ENCODE measurements at places on chromosomes 16 and 17. TPM values are rescaled to one million over a fixed set of nuclear protein-coding genes. Genes with fewer than 3 reads are reported as not detected.

The HOXB6 gene
- total RNA-seq: 6.7 TPM

The DHRS7C gene
- not detected for total RNA-seq

GRCh38 chr16:86734543-86735460, 156.5 kb downstream of the FOXL1 start:
- DNase-seq: peak; percentile 41

DNA sequence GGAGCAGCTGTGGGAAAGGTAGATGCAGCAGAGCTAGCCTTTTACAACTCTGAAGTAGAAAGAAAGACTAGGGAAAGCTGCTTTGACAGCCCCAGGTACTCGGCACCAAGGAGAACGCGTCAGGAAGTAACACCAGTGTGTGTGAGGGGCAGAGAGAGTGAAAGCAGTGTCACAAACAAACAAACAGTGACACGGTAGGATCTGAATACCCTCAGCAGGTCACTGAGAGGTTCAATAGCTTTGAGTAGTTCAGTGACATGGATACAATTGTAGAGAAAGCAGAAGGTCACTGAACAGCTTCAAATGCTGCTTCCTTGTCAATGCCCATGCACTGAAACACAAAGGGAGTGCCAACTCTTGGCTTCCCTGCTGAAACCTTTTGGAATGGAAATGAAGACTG, 150.3 kb upstream of the C17orf78 start:
- no peak for DNase-seq

DNA sequence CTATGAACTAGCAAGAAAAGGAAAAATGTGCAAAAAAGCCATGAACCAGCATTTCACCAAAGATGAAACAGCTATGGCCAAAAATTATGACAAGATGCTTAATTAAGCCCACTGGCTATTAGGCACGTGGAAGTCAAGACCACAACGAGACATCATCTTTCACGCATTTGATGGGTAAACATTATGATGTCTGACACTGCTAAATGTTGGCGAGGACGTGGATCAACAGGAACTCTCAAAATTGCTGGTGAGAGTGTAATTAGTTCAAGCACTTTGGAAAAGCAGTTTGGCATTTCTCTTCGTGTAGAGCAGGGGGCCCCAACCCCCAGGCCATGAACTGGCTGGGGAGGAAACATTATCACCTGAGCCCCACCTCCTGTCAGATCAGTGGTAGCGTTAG, 39.6 kb upstream of the ADGRG1 start:
- DNase-seq: no peak

DNA sequence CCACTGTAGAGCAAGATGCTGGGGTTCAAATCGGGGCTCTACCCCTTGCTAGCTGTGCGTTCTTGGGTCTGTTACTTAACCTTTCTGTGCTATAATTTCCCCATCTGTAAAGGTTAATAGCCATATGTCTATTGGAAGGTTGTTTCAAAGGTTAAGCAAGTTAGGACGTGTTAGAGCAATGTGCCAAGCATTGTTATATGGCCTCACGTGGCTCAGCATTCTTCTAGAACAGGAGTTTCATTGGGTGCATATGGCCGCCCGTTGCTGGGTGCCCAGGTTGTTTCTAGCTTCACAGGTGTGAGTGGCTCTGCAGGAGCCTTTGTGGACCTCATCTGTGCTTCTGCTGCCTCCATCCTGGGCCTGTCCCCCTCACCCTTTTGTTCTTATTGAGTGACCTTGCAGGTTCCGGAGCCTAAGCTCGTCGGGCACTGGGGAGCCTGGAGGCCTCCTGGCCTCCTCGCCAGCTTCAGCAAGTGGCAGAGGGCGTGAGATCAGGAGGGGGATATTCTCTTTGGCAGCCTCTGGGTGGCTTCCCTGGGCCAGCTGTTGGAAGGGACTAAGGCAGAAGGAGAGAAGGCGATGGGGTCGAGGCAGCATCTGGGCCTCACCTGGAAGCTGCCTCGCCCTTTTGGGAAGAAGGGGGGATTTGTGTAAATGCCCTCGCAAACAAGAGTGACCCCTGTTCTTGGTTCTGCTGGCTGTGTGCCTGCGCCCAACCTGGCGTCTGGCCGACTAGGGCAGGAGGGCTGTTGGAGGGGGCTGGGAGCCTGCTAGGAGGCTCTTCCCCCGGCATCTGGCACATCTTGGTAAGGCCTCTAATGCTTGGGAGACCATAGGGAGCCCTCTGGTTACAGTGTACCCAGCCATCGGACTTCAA, 80.2 kb upstream of the CIBAR2 start:
- no peak for DNase-seq

The NXPH3 gene
- 34.8 TPM for total RNA-seq

DNA sequence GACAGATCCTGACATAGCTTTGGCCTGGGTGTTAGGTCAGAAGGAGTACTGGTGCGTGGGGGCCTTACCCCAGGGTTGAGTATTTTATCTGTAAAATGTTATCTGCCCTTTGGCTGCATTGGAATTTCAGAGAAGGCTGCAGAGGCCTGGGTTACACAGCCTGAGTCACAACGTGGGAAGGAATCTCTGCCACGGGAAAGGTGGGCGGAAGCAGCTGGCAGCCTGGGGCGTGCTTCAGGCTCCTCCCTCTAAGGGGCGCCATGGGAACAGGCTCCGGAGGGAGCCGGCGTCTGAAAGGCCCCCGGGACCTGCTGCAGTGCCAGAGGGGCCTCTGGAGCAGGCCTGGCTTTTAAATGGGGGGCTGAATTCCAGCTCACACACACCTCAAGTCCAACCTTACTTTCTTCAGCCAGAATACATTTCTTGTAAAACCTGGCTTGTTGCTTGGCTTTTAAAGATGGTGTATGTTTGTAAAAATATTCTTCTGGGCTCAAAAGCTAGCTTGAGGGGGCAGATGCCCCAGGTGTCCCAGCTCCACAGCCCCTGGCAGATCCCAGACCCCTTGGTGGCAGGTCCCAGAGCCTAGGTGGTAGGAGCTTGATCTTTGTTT, 142.2 kb downstream of the RAB11FIP4 start:
- no peak for DNase-seq

The TAT gene
- total RNA-seq: 0.09 TPM

GRCh38 chr17:53633856-53634255, 188.9 kb upstream of the KIF2B start:
- DNase-seq: no peak

The PYY gene
- not detected for total RNA-seq

DNA sequence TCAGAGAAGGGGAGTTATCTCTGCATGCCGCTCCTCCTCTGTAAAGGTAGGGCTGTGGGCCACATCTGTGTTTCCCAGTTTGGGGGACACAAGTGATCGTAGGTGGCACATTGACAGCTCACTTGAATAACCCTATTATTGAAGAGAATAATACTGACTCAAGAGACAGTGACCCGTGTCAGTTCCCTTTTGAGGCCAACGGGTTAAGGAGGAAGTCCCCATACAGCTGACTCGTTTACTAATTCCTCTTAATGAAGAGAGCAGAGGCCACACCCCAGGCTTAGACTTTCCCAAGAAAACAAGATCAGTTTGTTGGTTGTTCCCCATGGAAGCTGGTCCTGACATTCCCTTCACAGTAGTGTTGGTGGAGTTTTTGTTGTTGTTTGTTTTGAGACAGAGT, 33.0 kb downstream of the IL4R start:
- DNase-seq: no peak

GRCh38 chr17:82029990-82030469, 1.4 kb upstream of the RAC3 start:
- DNase-seq: no peak

DNA sequence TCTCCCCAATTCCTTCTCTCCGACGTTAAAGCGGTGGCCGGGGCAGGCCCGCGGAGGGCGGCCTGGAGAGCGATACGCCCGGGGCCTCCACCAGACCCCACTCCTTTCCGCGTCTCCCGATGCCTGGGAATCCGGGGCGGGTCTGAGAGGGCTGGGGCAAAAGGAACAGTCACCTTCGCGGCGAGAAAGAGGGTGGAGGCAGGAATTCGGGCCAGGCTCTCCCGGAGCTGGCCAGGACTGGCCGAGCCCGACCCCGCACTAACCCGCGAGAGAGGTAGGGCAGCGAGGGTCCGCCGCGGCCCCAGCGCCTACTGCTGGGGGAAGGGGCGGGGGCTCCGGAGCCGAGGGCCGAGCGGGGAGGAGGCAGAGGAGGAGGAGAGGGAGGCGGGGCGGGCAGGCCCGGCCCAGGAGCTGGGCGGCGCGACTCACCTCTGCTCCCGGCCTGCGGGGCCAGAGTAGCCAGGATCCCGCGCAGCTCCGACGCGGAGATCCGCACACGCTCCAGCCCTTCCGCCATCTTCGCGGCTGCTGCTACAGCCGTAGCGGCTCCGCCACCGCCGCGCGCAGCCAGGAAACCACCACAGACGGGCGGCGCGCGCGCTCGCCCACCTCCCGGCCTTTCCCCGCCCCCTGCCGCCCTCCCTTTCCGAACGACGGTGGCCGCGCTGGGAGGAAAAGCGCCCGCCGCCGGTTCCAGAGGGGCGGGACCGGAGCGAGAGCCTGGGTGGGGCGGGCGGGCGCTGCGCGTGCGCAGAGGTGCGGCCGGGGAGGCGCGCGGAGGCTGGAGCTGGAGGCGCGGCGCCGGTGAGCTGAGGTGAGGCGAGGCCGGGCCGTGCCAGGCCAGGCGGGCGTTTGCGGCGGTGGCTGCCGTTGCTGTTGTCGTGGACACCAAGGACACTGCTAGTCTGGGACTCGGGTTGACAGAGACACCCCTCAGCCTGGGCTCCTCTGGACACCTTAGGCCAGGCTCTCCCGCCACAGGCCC, at the start of the genes SMG6 and SRR:
Gene SMG6, minus strand, starts transcription at position 582 of the 985 bp plus-strand sequence. Its CDS starts 65 bp downstream, at position 517.
Gene SRR, plus strand, starts transcription at position 747 of the 985 bp plus-strand sequence. CDS start 11,611 bp downstream, outside the sequence.
- peak; percentile 98 for DNase-seq

DNA sequence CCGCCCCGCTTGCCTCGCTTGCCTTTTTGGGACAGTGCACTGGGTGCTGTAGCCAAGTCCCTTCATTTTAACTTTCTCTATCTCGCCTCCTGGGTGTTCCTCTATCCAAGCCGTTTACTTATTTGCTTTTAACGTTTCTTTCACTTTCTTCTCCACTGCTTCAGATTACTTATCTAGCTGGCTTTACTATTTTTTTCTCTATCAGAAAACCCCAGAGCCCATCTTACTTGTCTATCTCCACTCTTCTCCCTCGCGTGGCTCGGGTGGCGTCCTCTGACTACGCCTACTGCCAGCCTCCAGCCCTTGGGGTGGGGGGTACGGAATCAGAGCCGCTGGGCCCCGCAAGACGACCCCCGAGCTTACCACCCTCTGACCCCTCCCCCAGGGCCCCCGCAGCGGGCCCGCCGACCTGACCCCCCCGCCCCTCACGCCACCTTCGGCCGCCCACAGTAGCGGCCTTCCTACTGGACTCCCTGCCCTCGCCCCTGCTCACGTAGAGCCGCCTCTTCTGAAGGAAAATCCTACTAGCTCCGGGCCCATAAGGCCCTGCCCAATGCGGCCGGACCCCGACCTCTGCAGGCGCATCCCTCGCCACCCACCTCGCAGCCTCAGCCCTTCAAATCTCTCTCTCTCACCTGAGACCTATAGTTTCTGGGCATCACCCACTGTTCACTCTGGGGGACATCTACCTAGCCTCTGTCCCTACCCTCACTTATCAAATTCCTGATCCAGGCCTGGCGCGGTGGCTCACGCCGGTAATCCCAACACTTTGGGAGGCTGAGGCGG, 1.0 kb upstream of the SLC12A4 start:
- DNase-seq: no peak

DNA sequence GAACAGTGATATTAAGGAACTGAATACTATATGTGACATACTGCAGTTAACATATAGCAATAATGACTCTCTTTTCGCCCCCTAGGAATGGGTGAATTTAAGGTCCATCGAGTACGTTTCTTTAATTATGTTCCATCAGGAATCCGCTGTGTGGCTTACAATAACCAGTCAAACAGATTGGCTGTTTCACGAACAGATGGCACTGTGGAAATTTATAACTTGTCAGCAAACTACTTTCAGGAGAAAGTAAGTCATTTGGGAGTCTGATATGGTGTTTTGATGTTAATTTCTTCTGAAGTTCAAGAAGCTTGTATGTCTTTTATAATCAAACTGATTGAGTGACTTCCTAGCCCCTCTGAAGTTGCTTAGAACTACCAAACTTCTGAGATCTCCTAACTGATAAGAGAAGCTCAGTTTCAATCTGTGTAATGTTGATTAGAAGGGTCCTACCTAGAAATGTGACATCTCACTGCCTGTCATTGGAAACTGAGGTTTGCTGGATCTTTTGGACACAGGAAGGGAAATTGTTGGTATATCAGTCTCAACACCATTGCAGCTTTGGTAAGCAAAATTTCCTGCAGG, 1.0 kb downstream of the UTP4 start:
- DNase-seq: no peak

GRCh38 chr17:58535431-58535830, 21.0 kb upstream of the MTMR4 start:
- DNase-seq: no peak

The JPH3 gene
- total RNA-seq: 1.4 TPM

The MYCBPAP gene
- 0.69 TPM for total RNA-seq

- DNase-seq: peak; percentile 48
Measured at GRCh38 chr16:88379694-88380040, 3.1 kb upstream of the ZNF469 start.

GRCh38 chr16:56347670-56348069, 77.7 kb downstream of the AMFR start:
- peak; percentile 67 for DNase-seq

GRCh38 chr16:64654178-64654577, 467.7 kb downstream of the CDH11 start:
- DNase-seq: no peak

- DNase-seq: no peak
Measured at GRCh38 chr16:87457061-87457611, 35.7 kb downstream of the ZCCHC14 start.

- DNase-seq: no peak
Measured at GRCh38 chr17:64172510-64172909, 42.6 kb upstream of the ERN1 start.

The TM4SF5 gene
- total RNA-seq: not detected

The PRR35 gene
- total RNA-seq: not detected

DNA sequence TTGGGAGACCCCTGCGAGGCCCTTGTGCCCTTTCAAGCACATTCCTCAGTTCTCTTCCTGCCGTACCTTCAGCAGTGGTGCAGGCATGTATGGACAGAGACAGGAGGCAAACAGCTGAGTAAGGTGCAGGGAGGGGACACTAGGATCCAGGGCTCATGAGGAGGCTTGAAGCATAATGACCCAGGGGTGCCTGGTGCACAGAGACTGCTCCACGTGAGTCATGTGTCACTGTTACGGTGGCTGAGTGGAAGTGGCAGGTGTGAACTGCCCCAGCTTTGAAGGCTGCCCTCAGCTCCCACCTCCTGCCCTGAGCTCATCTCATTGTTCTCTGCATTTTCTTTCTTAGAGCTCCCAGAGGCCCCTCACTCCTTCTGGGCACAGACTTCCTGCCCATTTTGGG, 124.8 kb downstream of the NTN1 start:
- DNase-seq: no peak

The MRC2 gene
- total RNA-seq: 60.3 TPM

DNA sequence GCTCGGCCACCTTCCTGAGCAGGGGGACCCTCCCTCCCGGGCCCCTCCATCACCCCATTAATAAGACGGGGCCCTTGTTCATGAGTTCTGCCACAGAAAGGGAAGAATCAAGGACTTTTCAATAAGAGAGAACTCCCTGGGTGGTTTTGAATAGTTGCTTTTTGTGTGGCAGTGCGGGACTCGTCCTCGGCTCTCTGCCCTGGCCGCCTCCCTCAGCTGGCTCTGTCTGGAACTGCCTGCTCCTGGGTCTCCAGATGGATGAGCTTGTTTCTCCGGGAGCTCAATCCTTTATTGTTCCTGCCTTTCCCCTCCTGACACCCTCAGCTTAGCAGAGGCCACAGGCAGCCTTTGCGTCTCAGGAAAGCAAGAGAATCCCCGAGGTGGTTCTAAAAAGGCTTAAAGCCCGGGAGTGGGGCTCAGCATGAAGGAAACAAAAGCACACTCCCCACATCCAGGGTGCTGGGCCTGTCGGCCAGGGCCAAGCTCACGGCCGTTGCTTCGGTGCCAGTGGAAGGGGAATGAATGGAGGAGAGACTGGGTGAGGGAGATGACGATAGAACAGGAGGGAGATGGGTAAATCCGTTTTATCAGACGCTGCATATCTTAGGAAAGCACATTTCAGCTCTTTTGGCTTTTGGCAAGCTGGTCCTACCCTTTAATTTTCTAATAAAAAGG, 60.2 kb downstream of the RAI1 start:
- no peak for DNase-seq

Data from posterior vena cava (tissue), 2 donors.